ENCODE measurements at places on chromosomes 12 and 14.
A peak's percentile ranks its signal among the peaks of the same experiment; 100 is the strongest.

GRCh38 chr12:58916161-58916621 is 4.1 kb downstream of the LRIG3 start:
- no peak for DNase-seq

DNA sequence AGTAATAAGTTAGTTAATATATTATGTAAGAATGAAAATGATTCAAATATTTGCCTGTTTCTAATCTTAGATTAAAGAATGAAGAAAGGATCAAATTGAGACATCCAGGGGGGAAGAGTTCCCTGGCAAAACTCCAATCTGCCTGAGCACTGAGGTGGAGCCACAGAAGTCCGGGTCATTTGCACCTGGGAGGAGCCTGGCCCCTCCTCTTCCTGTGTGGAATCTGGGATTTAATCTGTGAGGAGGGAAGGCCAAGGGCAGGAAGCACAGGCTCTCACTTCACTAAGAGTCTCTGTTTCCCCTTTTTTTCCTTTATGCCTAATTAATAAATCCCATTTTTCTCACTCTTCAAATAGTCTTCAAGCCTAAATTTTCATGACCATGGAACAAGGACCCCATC is 599.5 kb downstream of the FLRT2 start:
- DNase-seq: no peak

- peak; percentile 25 for DNase-seq
Observed at GRCh38 chr14:87994974-87995373, 2.0 kb upstream of the GALC start.

DNA sequence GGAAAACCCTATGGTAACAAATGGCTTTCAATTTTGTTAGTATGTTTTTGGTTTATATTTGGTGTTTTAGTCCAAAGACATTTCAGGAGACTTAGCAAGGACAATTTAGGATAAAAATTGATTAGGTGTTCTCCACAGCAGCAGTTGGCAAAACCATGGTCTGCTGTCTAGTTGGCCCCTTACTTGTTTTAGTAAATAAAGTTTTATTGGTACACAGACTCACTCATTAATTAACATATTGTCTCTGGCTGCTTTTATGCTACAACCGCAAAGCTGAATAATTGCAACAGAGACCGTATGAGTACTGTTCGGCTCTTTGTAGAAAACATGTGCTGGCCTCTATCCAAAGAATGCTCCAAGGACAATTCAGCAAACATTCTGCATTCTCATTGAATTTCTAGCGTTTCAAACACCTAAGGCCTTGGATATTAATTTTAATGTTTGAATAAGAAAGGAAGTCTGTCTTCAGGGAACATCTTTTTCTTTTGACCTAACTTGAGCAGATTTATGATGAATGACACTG is 77.7 kb downstream of the CCDC92 start:
- DNase-seq: no peak

GRCh38 chr12:6779708-6780432 is 7.5 kb downstream of the LAG3 start:
- DNase-seq: no peak

DNA sequence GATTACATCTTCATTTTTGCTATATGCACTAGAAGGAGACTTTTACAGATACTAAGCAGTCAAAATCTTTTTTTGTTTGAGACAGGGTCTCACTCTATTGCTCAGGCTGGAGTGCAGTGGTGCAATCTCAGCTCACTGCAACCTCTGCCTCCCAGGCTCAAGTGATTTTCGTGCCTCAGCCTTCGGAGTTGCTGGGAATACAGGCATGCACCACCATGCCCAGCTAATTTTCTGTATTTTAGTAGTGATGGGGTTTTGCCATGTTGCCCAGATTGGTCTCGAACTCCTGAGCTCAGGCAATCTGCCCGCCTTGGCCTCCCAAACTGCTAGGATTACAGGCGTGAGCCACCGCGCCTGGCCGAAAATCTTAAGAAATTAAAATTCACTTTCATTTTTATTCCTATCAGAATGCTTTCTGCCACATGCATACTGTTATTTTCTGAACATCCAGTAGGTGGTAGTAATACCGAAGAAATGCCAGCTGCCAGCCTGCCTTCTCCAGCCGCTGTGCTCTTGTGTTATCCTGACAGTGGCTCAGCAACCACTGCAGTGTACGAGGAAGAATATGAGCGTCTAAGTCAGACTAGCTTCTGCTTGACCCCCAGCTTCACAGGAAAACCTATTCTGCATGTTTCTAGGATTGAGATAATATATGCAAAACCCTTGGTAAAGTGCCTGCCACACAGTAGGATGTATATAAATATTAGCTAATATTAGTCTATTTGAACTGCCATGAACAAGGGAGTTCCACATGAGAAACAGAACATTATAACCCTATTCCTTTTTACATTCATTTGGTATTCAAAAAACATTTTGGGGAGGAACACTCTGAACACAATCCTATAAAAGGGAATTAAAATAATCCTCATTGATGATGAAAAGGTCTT is 54.2 kb downstream of the RPAP3 start:
- no peak for DNase-seq

DNA sequence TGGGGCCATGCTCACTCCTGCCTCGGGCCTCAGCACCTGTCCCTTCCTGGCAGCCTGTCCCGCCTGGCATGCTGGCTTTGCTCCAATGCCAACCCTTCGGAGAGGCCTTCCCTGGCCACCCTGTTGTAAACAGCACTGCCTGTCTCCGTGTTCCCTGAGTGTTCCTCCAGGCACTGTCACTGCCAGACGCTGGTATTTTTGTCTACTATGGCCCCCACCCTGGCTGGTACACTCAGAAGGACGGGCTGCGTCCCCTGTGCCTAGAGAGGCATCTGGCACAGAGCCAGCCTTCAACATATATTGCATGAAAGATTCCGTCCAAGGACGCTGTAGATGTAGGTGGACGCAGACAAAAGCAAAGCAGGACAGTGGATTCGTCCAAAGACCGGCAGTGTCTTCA is 2.7 kb upstream of the ASPG start:
- DNase-seq: peak; percentile 58

GRCh38 chr12:123021688-123022604 is 41.5 kb downstream of the ARL6IP4 start:
- no peak for DNase-seq

DNA sequence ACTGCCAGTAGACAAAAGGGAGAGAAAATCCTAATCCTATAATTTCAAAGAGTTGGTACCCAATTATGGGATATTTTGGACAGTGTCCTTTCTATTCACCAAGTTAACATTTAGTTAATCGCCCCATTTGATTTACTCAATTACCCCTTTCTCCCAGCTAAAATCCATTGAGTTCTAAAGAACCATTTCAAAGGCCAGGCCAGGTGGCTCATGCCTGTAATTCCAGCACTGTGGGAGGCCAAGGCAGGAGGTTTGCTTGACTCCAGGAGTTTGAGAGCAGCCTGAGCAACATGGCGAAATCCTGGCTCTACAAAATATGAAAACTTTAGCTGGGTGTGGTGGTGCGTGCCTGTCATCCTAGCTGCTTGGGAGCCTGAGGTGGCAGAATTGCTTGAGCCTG is 5.5 kb upstream of the GPR19 start:
- no peak for DNase-seq

GRCh38 chr14:26281280-26281998 is 316.4 kb downstream of the NOVA1 start:
- DNase-seq: no peak

DNA sequence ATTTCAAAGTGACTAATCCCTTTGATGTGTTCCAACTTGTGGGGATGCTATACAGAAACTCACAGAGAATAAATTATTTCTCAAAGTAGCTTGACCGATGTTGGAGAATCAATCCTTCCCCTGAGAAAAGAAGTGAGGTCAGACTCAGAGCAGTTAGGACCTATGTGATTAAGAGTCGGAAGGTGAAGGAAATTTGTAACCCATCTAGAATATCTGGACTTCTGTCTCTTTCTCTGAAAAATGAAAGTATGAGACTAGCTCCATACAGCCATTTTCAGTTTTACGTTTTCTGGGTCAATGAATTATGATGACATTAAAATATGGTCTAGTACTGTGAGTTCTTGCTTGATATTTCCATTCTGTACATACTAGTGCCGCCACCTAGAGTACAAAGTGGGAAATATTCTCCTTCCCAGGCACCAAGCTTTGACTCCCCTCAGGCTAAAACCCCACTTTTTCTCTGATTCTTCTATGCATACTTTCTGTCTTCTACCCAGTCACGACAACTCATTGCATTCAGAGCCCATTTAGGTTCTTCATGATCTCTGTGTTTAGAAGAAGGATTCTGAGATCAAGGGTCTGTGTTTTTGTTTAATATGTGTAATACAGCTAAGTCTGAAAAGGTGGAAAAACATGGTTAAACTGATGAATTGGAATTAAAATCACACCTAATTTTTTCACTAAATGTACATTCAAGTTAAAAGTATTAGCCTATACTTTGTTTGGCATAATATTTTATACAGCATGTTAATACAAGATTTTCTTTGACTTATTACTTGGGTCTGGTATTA is 6.9 kb upstream of the NTS start:
- no peak for DNase-seq
